Activated effector memory CD4-positive, alpha-beta T cell treated with Interleukin-2 at 50 U/mL for 16 hours (primary cell): ENCODE measurements at places on chromosomes 7 and 10.

GRCh38 chr10:77912576-77912975 lies 14.0 kb downstream of the DLG5 start:
- DNase-seq, result no peak

- no peak for DNase-seq
Observed at GRCh38 chr7:94409200-94409948, 14.7 kb downstream of the COL1A2 start.

- no peak for DNase-seq
Observed at GRCh38 chr7:96837593-96837992, 127.9 kb upstream of the SEM1 start.

DNA sequence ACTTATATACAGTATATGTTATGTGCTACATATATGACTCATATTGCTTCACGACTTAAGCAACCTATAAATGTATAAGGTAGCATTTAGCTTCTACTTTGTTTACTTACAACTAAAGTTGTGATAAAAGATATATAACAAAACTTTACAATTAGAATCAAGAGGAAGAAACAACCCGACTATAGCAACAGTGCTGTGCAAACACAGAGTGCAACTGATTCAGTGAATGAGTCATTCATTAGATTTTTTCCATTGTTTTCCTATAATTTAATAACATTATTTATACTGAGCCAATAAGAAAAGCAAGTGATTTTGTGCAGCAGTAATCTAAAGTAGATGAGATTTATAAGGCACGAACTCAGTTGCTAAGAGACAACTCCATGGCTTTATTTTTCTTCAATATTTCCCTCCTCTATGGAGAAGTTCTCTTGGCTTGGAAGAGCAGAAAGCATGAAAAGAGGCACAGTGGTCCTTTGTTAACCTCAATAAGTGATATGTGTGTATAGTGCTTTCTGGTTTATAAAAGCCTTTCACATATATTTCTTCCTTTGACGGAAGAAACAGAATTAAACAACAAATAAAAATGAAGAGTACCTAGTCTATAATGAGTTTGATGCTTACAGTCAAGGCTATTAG lies 19.8 kb downstream of the CEP41 start:
- DNase-seq, result no peak

- no peak for DNase-seq
Observed at GRCh38 chr7:85940798-85941197, 702.9 kb upstream of the GRM3 start.

DNA sequence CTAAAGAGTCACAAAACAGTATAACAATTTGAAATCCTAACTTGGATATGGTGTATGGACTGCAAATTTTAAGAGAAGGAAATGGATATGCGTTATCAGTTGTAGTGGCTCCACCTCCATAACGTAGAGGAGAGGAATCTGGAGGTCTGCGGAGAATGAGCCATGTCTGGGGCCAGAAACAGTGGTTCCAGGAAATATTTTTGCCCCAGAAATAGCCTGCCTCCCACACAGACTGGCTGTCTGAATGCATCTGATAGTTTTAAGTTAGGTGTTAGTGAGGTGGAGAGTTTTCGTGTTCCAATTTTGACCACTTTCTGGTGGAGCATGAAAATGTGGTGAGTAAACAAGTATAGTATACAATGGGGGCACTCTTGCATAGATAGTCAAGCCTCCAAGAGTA lies 1.6 kb downstream of the PHTF2 start:
- no peak for DNase-seq

GRCh38 chr7:34749446-34749845 lies 91.4 kb downstream of the NPSR1 start:
- no peak for DNase-seq

DNA sequence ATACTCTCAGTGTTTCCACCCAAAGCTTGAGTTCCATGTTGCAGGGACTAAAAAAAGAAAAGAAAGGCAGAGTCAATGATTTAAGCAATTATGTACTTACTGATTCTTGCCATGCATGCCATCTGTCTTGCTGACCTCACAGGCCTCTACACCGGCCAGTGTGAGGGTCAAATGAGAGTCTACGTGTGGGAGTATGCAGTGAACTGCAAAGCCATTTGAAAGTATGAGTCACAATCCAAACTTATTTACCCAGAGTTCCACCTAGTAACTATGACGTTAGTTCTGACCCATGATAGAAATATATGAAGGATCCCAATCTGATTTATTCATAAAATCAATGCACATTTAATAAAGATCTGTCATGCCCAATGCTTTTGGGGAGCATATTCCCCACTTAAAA lies 26.5 kb downstream of the PDE1C start:
- no peak for DNase-seq

DNA sequence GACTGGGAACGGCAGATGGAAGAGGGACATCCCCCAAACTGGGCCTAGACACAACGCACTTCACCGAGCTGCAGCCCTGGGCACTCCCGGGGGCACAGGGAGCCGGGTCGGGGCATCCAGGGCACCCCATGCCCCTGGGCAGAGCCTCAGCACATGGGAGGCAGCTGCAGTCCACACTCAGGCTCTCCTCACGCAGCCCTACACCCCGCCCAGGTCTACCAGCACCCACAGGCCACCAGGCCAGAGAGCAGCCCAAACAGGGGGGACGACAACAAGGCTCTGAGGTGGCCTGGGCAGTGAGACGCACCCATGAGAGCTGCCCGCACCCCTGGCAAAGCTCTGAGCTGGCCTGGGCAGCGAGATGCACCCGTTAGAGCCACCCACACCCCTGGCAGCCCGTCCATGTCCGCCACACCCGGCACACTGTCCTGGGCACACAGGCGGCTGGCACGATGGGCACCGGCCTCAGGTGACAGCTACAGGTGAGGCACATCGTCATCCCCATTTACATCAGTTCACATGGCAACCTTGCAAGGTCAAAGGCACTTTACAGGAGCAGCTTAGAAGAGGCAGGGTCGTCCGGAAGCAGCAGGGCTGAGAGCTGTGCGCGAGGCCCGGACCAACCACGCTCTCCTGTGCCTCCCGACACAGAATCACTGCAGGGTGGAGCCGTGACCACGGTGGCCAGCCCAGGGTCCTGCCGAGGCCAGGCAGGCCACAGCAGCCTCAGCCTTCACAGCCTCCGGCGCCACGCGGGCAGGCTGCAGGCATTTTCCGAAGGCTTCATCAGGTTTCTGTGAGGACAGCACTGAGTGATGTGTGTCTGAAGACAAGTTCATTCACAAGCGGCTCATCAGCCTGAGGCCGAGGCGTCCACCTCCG lies 228.6 kb downstream of the MAD1L1 start:
- no peak for DNase-seq

- no peak for DNase-seq
Observed at GRCh38 chr7:116672596-116673456, 830 bp downstream of the MET start.

- DNase-seq, result peak; percentile 54
Observed at GRCh38 chr7:130961128-130961601, 227.2 kb upstream of the KLF14 start.

GRCh38 chr7:20287317-20287716 lies 43.4 kb upstream of the ITGB8 start:
- no peak for DNase-seq

- DNase-seq, result no peak
Observed at GRCh38 chr10:132585732-132586722, 48.4 kb downstream of the INPP5A start.

GRCh38 chr7:112012242-112012641 lies 194.0 kb downstream of the DOCK4 start:
- DNase-seq, result no peak

DNA sequence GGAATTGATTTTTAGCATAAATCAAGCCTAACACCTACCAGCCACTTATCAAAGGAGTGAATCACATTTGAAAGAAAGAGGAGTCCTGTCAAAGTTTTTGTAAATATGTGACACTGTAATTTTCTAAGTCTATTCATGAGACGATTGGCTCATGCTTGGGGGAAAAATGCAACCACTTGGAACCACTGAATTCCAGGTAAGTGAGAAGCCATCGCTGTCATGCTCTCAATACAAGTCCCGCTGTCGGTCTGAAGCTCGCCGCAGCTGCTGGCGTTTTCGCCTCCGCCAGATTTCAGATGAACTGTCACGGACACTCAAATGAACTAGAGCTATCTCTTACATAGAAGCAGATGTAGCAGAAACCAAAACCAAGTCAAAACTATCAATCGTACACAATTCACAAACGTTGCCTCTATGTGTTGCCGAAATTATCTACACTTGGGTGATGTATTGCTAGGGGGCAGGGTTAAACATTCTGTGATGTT lies 279.8 kb upstream of the FZD8 start:
- DNase-seq, result no peak

GRCh38 chr10:73997461-73997786 lies 492 bp upstream of the VCL start:
- DNase-seq, result no peak

DNA sequence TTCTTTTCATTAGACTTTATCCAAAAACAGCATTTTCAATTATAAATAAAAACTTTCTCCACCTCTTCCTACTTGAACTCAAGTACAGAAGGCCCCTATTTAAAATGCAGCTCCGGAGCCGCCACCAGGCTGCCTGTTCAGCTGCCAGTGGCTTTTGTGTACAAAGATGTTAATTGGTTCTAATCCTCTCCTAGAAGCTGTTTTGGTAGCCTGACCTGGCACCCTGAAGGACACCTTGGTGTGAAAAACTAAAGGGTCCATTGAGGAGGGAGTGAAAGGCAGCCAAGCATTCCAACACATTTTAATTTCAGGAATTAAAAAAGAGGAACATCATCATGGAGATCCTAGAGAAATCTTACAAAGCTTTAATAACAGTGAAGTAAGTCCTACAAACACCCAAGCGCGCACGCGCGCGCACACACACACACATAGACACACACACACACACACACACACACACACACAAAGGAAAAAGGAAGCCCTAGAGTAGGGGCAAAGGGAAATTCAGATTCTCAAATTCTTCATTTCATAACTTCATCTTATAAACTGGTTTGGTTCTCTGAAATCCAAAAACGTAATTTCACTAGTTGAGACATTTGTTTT lies 41.4 kb downstream of the VAX1 start:
- no peak for DNase-seq

- no peak for DNase-seq
Observed at GRCh38 chr7:125605241-125605640, 675.6 kb upstream of the POT1 start.

DNA sequence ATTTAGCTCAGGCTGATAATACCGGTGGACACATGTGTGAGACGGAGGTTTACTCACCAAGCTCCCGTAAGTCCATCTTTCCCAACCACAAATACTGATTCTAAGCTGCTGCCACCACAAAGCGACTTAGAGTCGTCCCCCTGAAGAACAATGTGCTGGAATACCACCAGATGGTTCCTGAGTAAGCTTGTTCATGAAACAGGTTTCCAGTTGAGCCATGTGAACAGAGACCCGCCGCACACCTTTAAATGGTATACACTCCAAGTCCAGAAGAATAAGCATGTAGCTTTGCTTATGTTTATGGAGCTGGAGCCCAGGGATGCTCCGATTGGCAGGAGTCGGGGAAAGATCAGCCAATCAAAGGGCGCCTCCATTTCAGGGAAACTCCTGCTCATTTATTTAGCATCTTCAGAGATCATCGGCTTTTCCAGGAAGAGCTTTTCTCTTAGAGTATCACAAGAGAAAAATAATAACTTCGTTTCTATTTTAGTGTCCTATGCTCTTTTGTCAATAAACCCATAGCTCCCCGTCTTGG lies 261.6 kb upstream of the AOAH start:
- DNase-seq, result no peak

- no peak for DNase-seq
Observed at GRCh38 chr10:122241836-122242235, 29.3 kb upstream of the BTBD16 start.

GRCh38 chr7:99459087-99459486 lies 6.9 kb downstream of the ATP5MF start:
- no peak for DNase-seq

GRCh38 chr10:99555825-99556523 lies 23.2 kb downstream of the NKX2-3 start:
- DNase-seq, result no peak

DNA sequence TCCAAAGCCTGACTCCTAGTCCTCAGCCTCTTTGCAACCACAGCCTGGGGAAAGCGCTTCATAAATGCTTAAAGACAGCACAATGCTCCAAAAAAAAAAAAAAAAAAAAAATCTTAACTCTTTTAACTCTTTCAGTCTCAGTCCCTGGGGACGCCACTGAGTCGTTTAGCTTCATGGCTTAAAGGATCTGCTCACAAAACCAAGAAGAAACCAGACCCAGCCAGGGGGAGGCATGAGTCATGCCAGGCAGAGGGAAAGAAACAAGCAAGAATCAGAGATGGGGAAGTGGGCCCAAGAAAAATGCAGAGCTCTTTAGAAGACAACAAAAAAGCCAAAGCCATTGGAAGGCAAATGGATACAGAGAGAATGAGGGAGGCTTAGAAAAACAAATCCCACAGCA lies 32.5 kb upstream of the DOCK1 start:
- DNase-seq, result no peak

DNA sequence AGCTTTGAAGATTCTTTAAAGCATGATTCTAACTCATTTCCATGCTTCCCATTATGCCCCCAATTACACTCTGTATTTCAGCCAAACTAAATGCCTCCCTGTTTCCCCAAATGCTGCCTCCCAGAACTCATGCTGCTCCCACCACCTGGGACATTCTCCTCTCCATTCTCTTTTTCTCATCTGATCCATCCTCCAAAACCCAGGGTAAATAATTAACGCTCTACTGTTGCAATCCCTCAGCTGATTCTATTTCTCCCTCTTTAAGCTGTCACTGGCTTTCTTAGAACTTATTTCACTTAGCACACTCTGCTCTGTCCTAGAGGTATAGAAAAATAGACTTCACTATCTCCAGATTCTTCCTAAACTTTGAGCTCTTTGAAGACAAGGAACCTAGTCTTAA lies 104.7 kb downstream of the ICA1 start:
- DNase-seq, result no peak

GRCh38 chr10:75165684-75166622 lies 44.6 kb upstream of the VDAC2 start:
- no peak for DNase-seq

- no peak for DNase-seq
Observed at GRCh38 chr10:68251151-68251550, 19.2 kb upstream of the ATOH7 start.

DNA sequence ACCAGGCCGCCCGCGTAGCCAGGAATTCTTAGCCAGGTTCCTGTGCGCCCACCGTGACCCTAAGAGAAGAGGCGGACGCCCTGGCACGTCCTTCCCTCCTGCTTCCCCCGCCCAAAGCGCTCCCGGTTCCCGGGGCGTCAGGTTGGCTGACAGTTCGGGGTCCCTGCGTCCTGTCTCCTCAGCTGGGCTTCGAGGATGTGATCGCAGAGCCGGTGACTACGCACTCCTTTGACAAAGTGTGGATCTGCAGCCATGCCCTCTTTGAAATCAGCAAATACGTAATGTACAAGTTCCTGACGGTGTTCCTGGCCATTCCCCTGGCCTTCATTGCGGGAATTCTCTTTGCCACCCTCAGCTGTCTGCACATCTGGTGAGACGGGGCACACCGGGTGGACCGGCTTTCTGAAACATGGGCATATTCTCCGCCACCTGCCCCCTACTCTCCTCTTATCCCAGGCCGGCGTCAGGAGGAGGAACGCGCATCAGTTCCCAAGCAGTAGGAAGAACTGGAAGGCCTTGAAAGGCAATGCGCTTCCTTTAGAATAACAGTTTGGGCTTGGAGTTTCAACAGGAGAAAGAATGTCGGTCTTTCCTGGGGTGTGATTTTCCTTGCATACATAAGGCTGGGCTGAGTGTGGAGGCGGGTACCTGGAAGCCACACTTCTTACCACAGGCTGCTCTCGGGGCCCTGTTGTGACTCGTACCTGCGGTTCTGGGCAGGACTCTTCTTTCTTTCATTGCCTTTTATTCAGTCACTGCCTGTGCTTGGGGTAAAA lies 728 bp downstream of the CAV2 start:
- DNase-seq, result peak; percentile 5
